ENCODE measurements at places on chromosomes 6 and 20.

DNA sequence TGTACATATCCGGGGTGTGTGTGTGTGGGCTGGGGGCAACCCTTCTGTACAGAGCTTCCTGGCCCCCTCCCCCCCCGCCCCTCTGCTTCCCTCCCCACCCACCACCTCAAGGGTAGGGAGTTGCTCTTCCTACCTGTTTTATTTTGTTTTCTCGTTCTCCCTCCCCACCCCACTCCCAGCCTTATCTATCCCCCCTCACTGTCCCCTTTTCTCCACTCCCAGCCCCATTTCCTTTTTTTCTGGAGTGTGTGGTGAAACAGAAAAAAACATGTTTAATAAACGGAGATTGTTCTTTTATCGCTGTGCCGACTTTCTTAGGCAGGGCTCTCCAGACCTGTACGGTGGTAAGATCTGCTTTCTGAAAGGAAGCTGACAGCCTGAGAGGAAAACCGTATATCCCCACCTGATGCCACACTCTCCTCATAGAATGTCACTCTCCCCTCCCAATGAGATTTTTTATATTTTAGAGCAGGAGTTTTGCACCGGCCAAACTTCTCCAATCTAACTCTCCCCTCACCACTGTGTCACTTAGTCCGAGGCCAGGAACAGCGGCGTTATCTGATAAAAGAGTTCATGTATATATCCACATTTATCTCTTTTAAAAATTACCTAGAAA, 875 bp upstream of the ZBTB9 start:
- no peak for DNase-seq

GRCh38 chr20:20966171-20966570, 140.0 kb downstream of the LINC00237 start:
- no peak for DNase-seq

GRCh38 chr6:35063701-35064280, 77.3 kb downstream of the TCP11 start:
- no peak for DNase-seq

GRCh38 chr6:160955508-160956295, 35.9 kb upstream of the MAP3K4 start:
- no peak for DNase-seq

DNA sequence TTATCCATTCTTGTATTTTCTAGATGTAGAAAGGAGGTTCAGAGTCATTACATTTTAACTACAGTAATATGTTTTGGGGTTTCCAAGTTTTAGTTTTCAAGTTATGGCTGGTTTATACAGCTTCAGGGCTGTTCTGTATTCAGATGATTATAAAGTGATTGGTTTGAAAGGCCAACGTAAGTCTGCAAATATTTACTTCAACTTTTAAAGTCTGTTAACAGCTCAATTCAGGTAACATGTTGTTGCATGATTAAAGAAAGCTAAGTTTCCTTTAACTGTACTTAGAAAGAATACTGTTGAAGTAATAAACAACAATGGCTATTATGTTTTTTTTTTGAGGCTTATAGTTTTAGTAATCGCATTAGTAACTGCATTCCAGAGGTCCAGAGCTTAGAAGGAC, 22.8 kb upstream of the GCLC start:
- DNase-seq = no peak

GRCh38 chr20:11128220-11128718, 454.5 kb upstream of the JAG1 start:
- DNase-seq = no peak

GRCh38 chr6:154782193-154782592, 49.0 kb downstream of the SCAF8 start:
- no peak for DNase-seq

DNA sequence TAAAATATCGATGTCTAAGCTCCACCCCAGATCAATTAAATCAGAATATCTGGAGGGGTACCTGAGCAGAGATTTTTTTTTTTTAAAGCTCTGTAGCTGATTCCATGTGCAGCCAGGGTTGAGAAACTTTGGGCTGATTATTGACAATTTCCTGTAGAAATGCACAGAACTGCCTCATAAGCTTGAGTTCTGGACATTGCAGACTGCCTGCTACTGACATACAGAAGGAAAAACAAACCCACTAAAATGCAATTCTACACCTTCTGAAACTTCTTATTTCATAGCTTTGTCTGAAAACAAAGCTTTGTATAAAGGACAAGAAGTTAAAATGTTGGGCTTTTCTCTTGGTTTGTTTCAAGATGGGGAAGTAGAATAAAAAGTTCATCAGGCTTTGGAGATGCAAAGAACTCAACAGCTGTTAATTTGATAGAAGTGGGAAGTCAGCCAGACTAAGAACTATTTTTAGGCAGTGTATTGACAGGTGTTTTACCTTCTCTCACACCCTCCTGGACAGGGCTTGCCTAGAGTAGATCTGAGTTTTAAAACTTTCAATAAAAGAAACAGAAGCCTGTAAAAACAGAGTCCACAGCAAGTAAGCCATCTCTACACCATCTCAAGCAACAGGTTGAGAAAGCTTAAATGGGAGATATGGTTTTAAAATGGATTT, 147.7 kb downstream of the KCNQ5 start:
- no peak for DNase-seq

GRCh38 chr6:451336-451735, 59.8 kb downstream of the IRF4 start:
- DNase-seq = no peak

GRCh38 chr20:41308726-41309413, 8.7 kb downstream of the ZHX3 start:
- no peak for DNase-seq

GRCh38 chr6:161906571-161906970, 632.7 kb upstream of the AGPAT4 start:
- no peak for DNase-seq

DNA sequence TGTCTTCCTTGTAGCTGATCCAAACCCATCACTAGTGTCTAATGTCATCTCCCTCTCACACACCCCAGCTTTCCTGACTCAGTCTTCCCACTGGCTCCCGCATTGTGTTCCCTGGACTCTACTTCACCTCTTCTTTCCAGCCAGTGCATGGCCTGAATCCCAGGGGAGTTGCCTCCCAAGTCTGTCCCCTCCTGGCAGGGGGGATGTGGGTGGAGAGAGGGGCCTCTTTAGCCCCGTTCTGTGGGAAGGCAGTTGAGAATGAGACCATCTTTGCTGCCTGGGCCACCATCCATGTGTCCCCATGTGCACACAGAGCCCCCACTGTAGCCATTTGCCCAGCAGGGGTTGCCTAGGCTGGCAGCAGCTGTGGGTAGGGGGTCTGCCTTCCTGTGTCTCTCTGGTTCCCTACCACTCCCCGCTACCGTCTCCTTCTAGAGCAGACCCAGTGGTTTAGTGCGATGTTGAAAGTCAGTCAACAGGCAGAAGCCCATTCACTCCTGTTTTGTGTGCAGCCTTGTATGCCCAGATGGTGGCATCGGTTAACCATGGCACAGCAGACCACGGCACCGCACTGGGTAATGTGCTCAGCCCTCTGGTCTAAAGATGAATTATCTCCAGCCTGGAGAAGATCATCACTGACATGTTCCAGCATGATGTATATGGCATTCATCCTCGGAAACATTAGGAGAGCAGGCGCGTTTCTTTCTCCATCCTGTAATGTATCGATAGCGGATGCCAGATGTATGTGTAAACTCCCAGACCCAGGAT, 178.8 kb upstream of the SNX9 start:
- DNase-seq = no peak

- no peak for DNase-seq
Observed at GRCh38 chr6:92364948-92365541, 1054.3 kb downstream of the EPHA7 start.

DNA sequence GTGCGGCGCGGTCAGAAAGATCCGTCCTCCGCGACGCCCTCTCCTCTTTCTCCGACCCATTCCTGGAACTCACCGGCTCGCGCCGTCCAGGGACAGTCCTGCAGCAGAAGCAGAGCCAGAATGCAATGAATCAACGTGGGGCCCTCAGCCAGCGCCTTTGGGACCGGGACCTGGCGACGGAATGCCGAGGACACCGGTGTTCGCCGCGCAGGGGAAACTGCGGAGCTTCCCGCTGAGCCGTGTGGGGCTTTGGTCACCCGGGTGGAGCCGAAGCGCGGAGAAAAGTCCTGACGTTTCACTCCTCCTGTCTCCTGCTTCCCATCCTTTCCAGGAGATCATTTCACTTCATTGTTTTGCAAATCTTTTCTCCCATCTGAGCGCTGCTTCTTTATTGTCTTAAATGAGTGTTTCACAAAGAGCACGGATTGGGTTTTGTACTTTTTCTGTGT, 26.5 kb downstream of the ULBP1 start:
- DNase-seq = peak; percentile 54

DNA sequence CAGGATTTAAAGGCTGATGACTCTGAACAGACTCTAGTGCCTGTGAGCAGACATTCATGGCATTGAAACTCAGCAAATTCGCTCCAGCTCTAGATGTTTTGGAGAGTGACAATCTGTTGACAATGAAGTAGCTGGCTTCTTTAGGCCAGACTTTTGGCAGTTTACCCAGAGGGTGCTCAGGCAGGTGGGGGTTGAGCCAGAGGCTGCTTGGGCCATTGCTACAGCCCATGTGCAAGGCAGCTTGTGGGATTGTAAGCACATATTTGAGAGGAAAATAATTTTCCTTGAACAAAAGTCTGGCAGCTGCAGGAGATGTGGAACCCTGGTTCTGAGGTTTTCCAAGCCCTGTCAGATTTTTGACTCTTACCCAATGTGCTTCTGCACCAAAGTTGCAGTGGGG, 311.6 kb downstream of the CDC5L start:
- DNase-seq = no peak

- DNase-seq = peak; percentile 43
Observed at GRCh38 chr20:14838663-14839628, 501.5 kb upstream of the FLRT3 start.

- no peak for DNase-seq
Observed at GRCh38 chr6:104686550-104687175, 173.1 kb downstream of the HACE1 start.

DNA sequence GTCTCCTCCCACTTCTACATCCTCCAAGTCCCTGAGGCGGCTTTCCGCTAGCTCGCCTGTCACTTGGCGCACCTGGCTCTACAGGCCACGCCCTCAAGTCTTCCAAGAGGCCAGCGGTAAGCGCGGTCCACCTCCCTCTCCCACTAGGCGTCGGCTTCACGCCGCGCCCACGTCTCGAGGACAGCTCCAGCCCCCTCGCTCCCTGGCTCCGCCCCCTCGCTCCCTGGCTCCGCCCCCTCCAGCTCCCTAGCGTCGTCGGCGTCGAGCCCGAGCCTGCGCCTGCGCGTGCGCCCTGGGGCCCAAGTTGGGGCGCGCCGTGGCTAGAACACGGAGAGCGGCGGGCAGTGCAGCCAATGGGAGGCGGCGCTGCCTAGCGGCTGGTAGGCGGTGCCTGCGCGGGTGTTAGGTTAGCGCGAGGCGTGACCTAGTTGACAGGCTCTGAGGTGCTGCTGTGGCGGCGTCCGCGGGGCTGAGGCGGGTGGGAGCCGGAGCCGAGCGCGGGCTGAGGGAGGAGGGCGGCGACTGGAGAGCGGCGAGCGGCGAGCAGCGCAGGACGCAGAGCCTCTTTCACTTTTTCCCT, at the start of gene MACROD2:
Gene MACROD2, plus strand, starts transcription at position 431 of the 580 bp plus-strand sequence.
- peak; percentile 89 for DNase-seq

DNA sequence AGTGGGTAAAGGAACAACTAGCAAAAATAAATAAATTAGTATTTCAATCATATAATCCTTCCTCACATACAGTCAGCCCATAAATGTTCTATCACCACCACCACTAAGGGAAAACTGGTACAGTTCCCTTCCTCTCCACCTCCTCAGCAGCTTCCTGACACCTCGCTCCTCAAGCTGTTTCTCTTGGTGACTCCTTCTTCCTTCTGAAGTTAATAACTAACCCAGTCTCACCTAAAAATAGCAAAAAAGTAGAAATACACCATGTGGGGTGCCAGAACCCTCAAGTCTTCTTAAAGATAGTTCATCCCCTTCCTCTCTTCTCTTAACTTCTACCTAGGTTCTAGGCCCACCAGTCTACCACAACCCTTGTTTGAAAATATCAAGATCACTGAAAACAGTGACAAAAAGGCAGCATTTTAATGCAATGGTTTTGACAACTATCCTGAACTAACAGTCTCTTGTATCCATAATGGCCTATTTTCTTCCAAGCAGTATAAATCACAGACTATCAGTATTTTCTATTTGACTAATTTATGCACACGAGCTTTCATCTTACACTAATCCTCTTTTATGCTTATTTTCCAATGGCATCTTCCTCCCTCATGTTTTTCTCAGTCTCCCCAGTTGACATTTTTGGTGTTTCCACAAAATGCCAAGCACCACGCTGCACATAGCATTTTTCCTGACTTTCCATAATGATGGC, 85.5 kb downstream of the KHDC1L start:
- no peak for DNase-seq

DNA sequence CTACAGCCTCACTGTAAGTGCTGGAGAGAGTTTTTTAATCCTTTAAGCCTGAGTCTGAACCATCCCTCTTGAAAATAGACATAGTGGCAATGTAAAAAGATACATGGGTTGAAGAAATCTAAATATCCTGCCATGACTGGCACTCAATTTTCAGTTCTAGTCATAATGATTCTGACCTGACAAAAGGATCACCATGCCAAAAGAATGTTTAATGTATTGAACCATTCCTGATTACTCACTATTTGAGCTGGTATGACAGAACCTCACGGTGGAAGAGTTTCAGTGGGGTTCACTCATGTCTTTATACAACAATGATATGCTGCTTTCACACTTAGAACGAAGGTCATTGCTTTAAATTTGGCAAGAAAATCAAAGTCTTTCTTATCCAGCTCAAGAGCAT, 93.4 kb downstream of the HIVEP2 start:
- DNase-seq = no peak

- no peak for DNase-seq
Observed at GRCh38 chr20:8305449-8305978, 173.4 kb downstream of the PLCB1 start.

DNA sequence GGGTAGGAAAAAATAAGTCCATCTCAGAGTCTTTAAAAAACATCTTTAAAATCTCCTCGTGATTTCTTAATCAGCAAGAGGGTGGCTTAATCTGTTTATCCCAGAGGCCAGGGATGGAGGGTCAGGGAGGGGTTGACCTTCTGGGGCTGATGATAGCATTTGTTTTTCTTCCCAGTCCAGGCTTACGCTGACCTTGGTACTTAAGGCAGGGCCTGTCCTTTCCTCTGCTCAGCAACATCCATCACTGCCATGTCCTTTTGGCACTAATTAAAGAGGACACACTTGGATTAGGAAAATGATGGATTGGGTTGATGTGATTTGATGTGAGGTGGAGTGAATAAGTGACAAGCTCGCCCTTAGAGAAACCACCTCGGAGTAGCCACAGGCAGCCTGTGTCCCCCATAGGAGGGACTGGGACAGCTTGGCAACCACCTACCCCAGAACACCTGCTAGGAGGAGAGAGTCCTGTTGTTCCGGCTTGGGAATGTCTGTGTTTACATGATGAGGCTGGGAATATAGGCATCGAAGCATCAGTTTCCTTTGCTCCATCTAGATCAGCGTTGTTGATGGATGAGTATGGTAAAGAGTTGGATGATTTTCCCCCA, 44.2 kb downstream of the PHACTR3 start:
- DNase-seq = no peak

DNA sequence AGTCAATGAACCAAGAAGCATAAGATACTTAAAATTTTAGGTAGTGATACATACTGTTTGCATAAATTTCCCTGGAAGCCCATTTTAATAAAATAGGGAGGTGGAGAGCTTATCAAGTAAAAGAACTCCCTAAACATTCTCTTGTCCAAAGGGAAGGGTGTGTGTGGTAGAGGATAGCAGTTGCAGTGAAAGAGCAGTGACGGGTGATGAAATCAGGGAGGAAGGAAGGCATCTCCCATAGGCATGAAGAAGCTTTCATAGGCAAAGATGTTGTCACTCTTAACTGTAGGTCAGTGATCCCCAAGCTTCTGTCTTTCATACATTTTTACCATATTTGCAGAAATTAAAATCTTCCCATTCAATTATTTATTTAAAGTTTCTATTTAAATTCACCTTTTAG, 60.0 kb upstream of the ZNF831 start:
- no peak for DNase-seq
